Iris pigment epithelial cell (primary cell): ENCODE measurements at places on chromosomes 5 and 9.

DNA sequence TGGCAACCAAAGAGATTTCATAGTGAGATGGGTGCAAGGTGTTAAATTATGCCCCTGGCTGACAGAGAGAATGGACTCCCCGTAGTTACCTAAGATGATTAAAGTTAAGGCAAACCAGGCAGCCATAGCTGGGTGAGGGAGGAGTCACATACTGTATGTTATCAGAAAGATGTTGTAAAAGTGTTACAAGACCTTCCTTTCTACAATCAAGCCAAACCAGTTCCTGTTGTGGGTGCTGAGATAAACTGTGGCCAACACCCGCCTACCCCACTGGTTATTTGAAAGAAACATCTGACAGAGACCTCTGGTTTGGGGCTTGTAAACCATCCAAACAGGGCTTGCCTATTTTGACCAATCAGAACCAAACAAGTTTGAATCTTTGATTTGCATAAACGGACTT lies 684.7 kb upstream of the NUDT12 start:
- no peak for DNase-seq

GRCh38 chr9:25472085-25472607 lies 206.1 kb downstream of the TUSC1 start:
- no peak for DNase-seq

DNA sequence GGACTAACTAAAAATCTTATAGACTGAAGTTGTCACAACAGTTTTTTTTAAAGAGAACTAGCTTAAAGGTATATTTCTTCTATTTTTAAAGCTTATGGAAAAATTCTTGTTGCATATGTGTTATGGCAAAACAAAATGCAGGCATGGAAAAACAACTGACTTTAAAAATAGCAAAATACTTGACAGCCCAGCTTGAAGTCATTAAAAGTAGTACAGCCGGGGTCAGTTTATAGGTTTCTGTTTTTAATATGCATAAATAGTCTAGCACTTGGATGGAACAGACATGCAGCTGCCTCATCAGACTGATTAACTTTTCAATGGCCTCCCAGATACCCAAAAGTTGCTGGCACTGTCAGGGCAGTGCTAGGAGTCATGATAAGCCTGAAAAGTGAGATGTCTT lies 22.3 kb upstream of the ARL15 start:
- no peak for DNase-seq

DNA sequence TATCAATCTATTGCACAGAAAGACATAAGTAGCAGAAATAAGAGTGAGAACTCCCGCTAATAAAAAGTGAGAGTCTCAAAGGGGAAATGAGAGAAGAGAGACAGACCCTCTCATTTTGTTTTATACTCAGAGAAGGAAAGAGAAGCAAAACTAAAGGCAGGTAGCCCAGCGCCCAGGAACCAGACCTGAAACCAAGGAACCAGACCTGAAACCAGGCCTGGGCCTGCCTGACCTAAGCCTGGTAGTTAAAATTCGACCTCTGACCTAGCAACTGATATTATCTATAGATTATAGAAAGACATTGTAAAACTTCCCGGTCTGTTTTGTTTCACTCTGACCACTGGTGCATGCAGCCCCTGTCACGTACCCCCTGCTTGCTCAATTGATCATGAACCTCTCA lies 134.5 kb upstream of the SEMA6A start:
- DNase-seq, result no peak

GRCh38 chr9:17453751-17454150 lies 125.1 kb upstream of the SH3GL2 start:
- DNase-seq, result peak; percentile 20

DNA sequence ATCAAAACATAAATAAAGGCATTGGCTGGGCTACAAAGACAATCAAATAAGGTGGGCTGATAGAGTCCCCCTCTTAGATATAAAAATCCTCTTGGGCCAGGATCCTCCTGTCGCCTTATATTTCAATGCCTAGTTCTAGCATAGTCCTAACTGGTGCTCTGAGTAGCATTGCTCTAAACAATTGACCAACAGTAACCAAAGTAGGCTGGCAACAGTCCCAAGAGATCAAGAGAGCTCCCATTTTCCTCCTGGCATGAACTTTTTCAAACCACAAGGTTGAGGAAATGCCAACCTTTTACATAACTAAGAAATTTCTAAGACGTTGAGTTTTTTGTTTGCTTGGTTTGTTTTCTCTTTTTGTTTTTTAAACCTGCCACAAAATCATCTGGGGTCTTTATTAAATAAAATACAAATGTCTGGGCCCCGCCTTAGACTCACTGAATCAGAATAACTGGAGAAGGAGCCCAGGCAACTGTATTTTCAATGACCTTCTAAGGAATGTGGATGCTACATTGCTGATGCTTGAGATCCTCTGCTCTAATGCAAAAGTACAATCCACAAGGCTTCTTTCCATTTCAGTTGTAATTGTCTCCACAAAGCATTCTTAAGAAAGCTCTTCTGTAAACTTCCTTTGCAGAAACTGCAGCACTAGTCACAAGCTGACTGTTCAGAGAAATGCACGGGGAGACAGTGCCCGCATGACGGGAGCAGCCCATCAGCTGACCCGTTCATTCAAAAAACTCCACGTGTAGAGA lies 2.9 kb downstream of the SLC45A2 start:
- peak; percentile 63 for DNase-seq

DNA sequence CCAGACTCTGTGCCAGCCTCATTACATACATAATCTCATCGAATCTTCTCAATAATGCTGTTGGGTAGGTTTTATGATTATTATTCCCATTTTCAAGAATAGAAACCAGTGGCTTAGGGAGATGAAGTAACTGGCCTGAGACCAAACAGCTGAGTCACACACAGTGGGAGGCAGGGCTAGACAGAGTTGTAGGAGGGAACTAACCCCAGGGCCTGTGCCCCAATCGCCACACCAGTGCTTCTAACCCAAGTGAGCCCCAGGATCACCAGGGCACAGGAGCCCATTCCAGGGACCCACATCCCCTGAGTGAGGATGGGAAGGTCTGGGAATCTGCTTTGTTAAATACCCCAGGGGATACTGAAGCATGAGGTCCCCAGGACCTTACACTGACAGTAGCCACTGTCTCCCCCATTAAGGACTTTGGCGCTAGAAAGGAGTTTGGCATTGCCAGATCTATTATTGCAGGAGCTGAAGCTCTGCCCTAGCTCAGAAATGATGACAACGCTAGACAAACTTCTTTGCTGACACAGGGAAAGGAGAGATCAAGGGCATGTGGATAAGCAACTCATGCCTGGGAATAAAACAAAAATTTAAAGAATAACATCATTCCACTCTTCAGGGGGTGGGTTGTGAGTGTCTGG lies 63.8 kb upstream of the PPARGC1B start:
- DNase-seq, result peak; percentile 68

- DNase-seq, result peak; percentile 25
Measured at GRCh38 chr9:86749161-86749893, 198.0 kb downstream of the GAS1 start.

DNA sequence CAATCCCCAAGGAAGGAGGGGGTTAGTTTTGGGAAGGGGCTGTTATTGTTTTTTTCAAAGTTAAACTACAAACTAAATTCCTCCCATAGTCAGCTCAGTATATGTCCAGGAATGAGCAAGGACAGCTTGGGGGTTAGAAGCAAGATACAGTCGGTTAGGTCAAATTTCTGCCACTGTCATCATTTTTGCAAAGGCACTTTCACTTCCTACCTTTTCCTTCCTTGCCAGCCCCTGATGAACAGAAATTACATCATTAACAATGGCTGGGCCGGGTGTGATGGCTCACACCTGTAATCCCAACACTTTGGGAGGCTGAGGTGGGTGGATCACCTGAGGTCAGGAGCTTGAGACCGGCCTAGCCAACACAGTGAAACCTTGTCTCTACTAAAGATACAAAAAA lies 51.5 kb upstream of the HRH2 start:
- DNase-seq, result no peak

- no peak for DNase-seq
Measured at GRCh38 chr5:10880934-10881333, 119.9 kb upstream of the DAP start.

DNA sequence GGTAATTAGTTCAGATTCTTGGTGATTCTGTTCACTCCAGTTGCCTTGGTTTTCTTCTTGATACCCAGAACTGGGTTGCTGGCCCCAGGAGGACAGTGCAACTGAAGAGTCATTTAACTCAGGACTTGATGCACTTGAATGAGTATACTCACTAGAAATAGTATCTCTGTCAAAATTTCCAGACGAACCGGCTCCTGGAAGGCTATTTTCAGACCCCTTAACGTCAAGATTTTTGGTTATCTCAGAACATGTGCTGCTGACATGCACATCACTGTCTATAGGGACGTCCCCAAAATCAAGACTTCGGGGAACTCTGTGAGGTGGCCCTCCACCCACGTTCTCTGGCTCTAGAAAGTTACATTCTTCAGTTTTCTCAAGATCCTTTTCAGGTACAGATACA lies 56.7 kb upstream of the PCA3 start:
- no peak for DNase-seq

DNA sequence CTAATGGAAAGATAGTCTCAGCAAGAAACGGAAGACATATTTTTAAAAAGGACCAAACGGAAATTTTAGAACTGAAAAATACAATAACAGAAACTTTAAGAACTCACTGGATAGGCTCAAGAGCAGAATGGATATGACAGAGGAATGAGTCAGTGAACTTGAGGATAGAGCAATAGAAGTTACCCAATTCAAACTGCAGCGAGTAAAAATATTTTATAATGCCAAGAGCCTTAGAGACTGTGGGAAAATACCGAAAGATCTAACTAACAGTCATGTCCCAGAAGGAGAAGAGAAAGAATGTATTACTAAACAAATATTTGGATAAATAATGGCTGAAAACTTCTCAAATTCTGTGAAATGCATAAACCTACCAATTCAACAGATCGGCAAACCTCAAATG lies 40.8 kb downstream of the ADAMTS2 start:
- peak; percentile 88 for DNase-seq

DNA sequence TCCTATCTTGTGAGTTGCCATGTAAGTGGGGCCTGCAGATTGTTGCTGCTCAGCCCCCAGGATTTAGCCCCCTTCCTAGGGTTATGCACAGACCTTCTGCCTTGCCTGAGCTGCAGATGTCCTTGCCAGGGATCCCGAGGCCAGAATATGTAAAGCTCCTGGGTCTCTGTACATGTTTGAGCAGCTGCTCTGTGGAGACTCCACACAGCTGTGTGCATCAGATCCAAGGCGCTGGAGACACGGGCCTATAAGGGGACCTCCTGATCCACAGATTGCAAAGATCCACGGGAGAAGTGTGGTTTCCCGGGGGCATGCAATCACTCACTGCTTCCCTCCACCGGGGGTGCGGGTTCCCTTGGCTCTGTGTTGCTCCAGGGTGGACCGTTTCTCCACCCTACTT lies 28.9 kb downstream of the TAF11L14 start:
- DNase-seq, result no peak

DNA sequence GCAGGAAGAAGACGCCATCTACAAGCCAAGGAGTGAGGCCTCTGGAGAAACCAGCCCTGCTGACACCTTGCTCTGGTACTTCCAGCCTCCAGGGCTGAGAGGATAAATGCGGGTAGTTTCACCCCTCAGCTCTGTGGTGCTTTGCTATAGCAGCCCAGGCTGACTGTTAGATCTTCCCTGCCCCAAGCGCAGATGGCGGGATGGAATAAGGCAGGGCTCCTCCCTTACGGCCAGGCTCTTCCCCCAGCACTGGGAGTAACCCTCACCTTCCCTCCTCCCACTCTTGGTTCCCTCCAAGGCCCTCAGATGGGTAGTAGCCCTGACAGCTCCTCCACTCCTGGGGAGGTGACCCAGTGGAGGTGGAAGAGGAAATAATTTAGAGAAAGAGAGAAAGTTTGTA lies 285.1 kb downstream of the GADD45G start:
- no peak for DNase-seq

- no peak for DNase-seq
Measured at GRCh38 chr5:99866740-99867139, 668.4 kb upstream of the FAM174A start.

- DNase-seq, result no peak
Measured at GRCh38 chr5:159917994-159918393, 1.7 kb downstream of the ADRA1B start.

DNA sequence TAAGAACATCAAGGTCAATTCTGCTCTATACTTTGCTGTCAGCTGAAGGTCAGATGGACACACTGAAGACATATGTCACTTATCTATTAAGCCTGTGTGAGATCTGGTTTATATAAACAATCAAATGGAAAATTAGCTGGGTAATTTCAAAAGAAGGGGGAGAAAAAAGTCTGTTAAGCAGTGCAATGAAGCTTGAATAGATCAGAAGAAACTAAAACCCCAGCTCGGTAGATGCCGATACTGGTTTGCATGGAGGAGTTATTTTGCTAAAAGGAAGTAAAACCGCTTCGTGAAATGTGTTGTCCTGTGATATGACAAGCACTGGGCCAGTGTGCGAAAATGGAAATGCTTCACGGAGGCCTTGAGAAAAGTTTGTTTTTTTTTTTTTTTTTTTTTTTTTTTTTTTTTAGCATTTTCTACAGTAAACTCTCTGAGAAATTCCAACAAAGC lies 148.8 kb downstream of the MEF2C start:
- no peak for DNase-seq

GRCh38 chr9:115849679-115850412 lies 303.7 kb upstream of the PAPPA start:
- DNase-seq, result peak; percentile 12

DNA sequence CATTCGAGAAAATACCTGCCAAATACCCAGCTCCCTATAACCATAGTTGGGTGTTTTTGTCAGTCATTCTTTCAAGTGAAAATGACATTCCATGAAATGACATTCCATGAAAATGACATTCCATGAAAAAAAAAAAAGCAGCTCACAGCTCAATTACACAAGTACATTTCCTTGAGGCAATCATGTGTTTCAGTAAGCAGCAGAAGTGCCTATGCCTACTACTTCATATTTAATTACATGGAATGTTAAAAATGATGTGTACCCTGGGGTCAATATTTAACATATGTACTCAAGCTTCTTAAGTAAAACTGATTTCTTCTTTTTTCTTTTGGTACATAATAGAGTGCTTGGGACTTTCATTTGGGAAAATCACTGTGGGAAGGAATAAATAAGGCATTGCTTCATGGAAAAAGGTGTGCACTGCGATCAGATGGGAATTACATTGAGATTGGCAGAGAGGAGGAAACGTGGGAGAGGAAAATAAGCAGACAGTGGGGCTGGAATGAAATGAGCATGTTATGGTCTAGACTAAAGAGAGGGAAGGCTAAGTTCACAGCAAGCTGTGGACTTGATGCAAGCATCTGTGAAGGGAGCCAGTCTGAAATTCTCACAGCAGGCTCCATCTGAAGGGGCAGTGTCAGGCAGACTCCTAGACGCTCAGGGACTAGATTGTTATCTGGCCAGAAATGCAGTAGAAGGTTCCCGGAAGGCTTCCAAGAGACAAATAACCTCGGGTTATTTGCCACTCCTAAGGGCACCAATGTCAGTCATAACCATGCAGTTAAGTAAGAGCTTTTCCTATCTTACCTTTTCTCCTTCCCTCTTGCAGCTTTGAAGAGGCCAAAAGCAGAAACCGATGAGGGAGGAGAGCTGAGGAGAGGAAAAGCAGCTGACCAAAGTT lies 15.2 kb upstream of the SPATA9 start:
- DNase-seq, result peak; percentile 34

DNA sequence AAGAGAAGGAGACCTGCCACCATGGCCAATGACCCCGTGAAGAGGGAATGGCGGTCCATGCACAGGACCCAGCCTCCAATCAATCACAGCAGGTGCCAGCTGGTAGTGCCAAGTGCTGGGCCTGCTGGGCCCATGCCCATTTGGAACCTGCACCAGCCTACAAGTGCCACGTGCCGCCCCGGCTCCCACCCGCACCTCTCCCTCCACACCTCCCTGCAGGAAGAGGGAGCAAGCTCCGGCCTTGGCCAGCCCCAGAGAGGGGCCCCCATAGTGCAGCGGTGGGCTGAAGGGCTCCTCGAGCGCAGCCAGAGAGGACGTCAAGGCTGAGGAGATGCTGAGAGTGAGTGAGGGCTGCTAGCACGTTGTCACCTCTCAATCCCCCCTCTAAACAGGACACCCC lies 37.8 kb upstream of the NPR3 start:
- DNase-seq, result no peak
